ENCODE measurements at places on chromosomes 11 and 22. TPM values are rescaled to one million over a fixed set of nuclear protein-coding genes. Genes with fewer than 3 reads are reported as not detected.

The SLC22A12 gene
- not detected for total RNA-seq

The PDGFB gene
- total RNA-seq, result 8.9 TPM

The OR52B6 gene
- total RNA-seq, result not detected

The ART5 gene
- 0.52 TPM for total RNA-seq

The LARGE2 gene
- not detected for total RNA-seq

The FGF4 gene
- total RNA-seq, result 1.6 TPM

The MRPL21 gene
- total RNA-seq, result 53.2 TPM

The TECTA gene
- total RNA-seq, result 1.0 TPM

The IL10RA gene
- 8.9 TPM for total RNA-seq

The GAL gene
- total RNA-seq, result 1.0 TPM

The MRGPRE gene
- not detected for total RNA-seq

The DDX17 gene
- total RNA-seq, result 358 TPM

The CCDC87 gene
- total RNA-seq, result not detected

The CALCA gene
- total RNA-seq, result not detected

The PANX3 gene
- total RNA-seq, result not detected

The TRPC6 gene
- 25.6 TPM for total RNA-seq

The ZP1 gene
- not detected for total RNA-seq

The SLC37A2 gene
- total RNA-seq, result 3.7 TPM

The SHISAL1 gene
- 7.3 TPM for total RNA-seq

The DEPDC5 gene
- total RNA-seq, result 14.1 TPM

The MMP1 gene
- total RNA-seq, result 0.52 TPM

The OR2AG1 gene
- not detected for total RNA-seq

The ZNF214 gene
- 2.6 TPM for total RNA-seq

The PNPLA3 gene
- total RNA-seq, result 3.7 TPM

The NRGN gene
- not detected for total RNA-seq

The CELF1 gene
- total RNA-seq, result 74.6 TPM

The OR8U1 gene
- not detected for total RNA-seq

The RANGAP1 gene
- 10.4 TPM for total RNA-seq
